ENCODE measurements at places on chromosomes 1 and 21. TPM values are rescaled to one million over a fixed set of nuclear protein-coding genes. Genes with fewer than 3 reads are reported as not detected.

Gene CASQ2
- 823 TPM for total RNA-seq

GRCh38 chr1:201098992-201099677 lies 13.1 kb downstream of the CACNA1S start:
- DNase-seq: no peak

Gene SLC1A7
- 1.5 TPM for total RNA-seq

- DNase-seq: no peak
Measured at GRCh38 chr1:61797045-61797755, 54.9 kb downstream of the PATJ start.

Gene ERICH3
- total RNA-seq: not detected

- DNase-seq: no peak
Measured at GRCh38 chr1:155801149-155801548, 55.9 kb downstream of the GON4L start.
